Subcutaneous adipose tissue (tissue), 4 donors: ENCODE measurements at places on chromosomes 3 and 15. TPM values are rescaled to one million over a fixed set of nuclear protein-coding genes. Genes with fewer than 3 reads are reported as not detected.

Gene CMTM8
- total RNA-seq, result 4.6 TPM

Gene HDC
- total RNA-seq, result 8.8 TPM

Gene TUBGCP5
- total RNA-seq, result 30.7 TPM

Gene ATP11B
- 100 TPM for total RNA-seq

Gene SPTBN5
- total RNA-seq, result 1.5 TPM

Gene C3orf62
- total RNA-seq, result 27.3 TPM

Gene THRB
- 38.5 TPM for total RNA-seq

Gene IGDCC3
- total RNA-seq, result not detected

Gene SOX2
- total RNA-seq, result not detected

Gene ATP13A5
- total RNA-seq, result not detected

Gene MESP2
- total RNA-seq, result not detected

Gene OSTN
- total RNA-seq, result not detected

Gene DLL4
- 12.6 TPM for total RNA-seq

Gene TMEM158
- 1.3 TPM for total RNA-seq

Gene CPEB1
- 8.2 TPM for total RNA-seq

Gene DCLK3
- total RNA-seq, result not detected

Gene CCDC9B
- 0.65 TPM for total RNA-seq

Gene SCG5
- not detected for total RNA-seq

Gene LINGO1
- 0.57 TPM for total RNA-seq

Gene FOXL2
- not detected for total RNA-seq

Gene RMDN3
- total RNA-seq, result 71.4 TPM

Gene SLC12A1
- not detected for total RNA-seq

Gene CCR2
- total RNA-seq, result 1.8 TPM

Gene DLEC1
- total RNA-seq, result 1.1 TPM

Gene PRR20G
- not detected for total RNA-seq

Gene VPS39
- 91.3 TPM for total RNA-seq

Gene CLDN18
- total RNA-seq, result not detected

Gene KCNAB1
- total RNA-seq, result 17.1 TPM

Gene TERB2
- not detected for total RNA-seq

Gene CHRNB4
- not detected for total RNA-seq

Gene APOD
- 996 TPM for total RNA-seq

Gene PDZRN3
- total RNA-seq, result 152 TPM

Gene AQP9
- 3.1 TPM for total RNA-seq

Gene BNC1
- 0.34 TPM for total RNA-seq

Gene CKMT1A
- not detected for total RNA-seq

Gene ZCWPW2
- 0.51 TPM for total RNA-seq

Gene GATA2
- total RNA-seq, result 7.2 TPM

Gene SELENOT
- 110 TPM for total RNA-seq

Gene SHC4
- total RNA-seq, result not detected

Gene ATP2B2
- total RNA-seq, result 0.44 TPM

Gene SLTM
- 115 TPM for total RNA-seq

Gene NRROS
- total RNA-seq, result 22.3 TPM

Gene ADGRG7
- total RNA-seq, result not detected

Gene IQCF5
- total RNA-seq, result not detected

Gene CCR9
- total RNA-seq, result not detected

Gene PARP6
- total RNA-seq, result 84.0 TPM

Gene GOLGA8M
- total RNA-seq, result 18.3 TPM

Gene GABRB3
- total RNA-seq, result 1.9 TPM

Gene TGM4
- total RNA-seq, result not detected

Gene IL12A
- total RNA-seq, result not detected

Gene SLC28A1
- not detected for total RNA-seq

Gene DPPA2
- total RNA-seq, result not detected
